DMS79 (cell line): ENCODE measurements at places on chromosomes 3 and 15.

GRCh38 chr15:84772467-84772866, 24.1 kb downstream of the ZNF592 start:
- DNase-seq, result no peak

- no peak for DNase-seq
Observed at GRCh38 chr3:127690106-127690505, 17.4 kb downstream of the ABTB1 start.

- no peak for DNase-seq
Observed at GRCh38 chr3:18011387-18011786, 269.0 kb upstream of the TBC1D5 start.

DNA sequence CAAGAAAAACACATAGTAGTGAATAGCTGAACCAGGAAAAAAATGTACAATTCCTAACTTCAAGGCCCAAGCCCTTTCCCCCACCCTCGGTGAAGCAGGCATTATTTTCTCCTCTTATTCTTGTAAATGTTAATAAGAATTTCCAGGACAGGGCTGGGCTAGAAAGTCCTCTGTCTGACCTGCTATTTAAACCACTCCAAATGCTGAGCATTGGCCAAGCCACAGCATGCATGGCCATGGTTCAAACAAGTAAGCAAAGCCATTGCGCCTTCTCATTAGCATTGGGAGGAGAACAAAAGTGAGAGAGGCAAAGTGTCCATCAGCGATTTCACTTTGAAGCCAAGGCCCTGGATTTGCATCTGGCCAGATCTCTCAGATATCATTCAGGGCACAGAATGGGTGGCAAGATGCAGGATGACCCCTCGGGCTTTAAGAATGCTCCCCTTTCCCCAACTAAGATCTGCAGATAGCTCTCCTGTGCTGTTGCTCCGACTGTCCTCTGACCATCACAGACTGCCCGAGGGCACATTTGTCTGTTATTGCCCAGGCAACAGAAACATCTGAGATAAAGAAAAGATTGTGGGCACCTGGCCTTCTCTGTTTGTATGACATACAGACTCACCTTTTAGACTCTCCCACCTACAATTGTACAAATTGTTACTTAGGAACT, 46.3 kb downstream of the CEMIP start:
- DNase-seq, result no peak

GRCh38 chr3:55283441-55283925, 203.6 kb downstream of the WNT5A start:
- DNase-seq, result no peak

GRCh38 chr3:180802837-180803236, 109.6 kb upstream of the FXR1 start:
- DNase-seq, result no peak

DNA sequence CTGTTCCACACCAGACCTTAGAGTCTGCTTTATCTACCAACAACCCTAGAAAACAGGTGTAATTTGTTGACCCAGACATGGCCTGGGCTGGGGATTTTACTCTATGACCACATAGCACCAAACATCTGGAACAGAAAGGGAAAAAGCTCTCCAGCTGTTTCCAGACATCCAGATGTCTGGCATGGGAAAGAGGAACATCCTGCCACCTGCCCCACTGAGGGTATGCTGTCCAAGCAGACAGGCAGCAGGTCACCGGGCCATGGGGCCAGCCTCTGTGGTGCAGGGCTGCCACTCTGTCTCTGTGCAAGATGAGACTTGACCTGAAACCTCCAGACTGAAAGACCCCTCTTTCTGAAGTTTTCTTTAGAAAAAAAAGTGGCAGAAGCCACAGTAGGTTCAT, 359.3 kb upstream of the ICE2 start:
- no peak for DNase-seq

DNA sequence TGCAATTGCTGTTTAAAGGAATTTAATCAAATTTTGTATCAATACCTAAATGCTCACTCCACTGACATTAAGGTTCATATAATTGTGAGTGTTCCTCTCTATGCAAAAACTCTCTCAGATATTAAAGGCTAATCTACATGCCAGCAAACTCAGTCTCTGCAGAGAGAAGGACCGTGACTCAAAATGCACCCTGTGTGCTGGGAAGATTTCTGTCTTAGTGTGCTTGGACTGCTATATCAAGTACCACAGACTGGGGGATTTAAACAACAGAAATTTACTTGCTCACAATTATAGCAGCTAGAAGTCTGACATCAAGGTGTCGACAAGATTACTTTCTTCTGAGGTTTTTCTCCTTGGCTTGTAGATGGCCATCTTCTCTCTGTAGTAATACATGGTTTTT, 18.6 kb upstream of the PFN2 start:
- no peak for DNase-seq

- peak; percentile 41 for DNase-seq
Observed at GRCh38 chr15:41513506-41514227, at the start of gene LTK. TSS of gene LTK (minus strand) at chr15:41513827. CDS start at chr15:41513709, 118 bp downstream.

- no peak for DNase-seq
Observed at GRCh38 chr3:69385123-69385722, 665 bp downstream of the FRMD4B start.

- peak; percentile 38 for DNase-seq
Observed at GRCh38 chr3:42544492-42545283, 37.1 kb downstream of the SEC22C start.

DNA sequence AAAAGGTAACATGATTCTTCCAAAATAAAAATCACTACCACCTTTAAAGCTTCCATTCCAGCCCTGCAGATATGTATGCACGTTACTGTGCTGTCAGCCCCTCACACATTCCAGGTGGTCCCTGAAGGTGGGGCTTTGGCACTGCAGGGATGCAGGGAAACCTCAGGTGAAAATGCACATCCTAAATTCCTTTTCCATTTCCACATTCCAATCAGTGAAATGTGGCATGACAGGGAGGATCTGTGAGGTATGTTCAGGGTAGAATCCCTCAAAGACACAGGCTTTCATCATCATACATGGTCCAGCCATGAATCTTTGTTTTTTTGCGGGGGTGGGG, 45.3 kb downstream of the CCR4 start:
- no peak for DNase-seq

GRCh38 chr15:36428102-36428845, 151.2 kb upstream of the CDIN1 start:
- no peak for DNase-seq

GRCh38 chr3:129942296-129942695, 32.2 kb upstream of the TRH start:
- DNase-seq, result peak; percentile 27

- DNase-seq, result no peak
Observed at GRCh38 chr3:183188895-183189462, 26.4 kb upstream of the LAMP3 start.

DNA sequence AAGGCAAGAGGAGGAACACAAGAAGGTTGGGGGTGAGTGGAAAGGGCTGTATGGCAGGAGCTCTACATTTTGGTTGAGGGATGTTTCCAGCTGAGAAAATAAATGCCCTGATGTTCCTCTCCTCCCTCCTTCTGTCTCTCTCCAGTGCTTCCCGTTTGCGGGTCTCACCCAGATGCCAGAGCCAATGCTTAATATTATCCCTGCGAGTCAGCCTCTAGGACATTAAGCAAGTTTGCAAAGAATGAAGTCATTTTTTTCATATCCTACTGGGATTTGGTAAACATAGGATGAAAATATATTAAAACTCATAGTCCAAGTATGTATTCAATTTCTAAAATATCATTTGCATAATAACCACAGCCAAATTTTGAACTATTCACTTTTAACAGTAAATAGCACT, 295.9 kb downstream of the CADM2 start:
- no peak for DNase-seq

DNA sequence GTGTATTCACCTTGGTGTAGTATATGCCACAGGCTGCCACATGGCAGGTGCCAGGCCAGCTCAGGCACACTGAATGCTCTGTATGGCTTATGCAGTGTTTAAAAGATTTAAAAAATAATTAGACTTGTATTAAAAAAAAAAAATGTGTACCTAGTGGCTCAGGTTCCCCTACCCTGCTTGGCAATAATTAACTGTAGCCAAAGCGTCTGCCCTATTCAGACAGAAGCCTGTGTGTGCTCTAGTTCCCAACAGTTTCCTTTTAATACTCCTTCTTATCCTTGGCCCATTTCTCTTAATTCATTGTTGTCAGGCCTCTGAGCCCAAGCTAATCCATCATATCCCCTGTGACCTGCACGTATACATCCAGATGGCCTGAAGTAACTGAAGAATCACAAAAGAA, 752.2 kb upstream of the CFAP20DC start:
- DNase-seq, result no peak

GRCh38 chr15:80098341-80098740, 38.9 kb downstream of the ZFAND6 start:
- no peak for DNase-seq

DNA sequence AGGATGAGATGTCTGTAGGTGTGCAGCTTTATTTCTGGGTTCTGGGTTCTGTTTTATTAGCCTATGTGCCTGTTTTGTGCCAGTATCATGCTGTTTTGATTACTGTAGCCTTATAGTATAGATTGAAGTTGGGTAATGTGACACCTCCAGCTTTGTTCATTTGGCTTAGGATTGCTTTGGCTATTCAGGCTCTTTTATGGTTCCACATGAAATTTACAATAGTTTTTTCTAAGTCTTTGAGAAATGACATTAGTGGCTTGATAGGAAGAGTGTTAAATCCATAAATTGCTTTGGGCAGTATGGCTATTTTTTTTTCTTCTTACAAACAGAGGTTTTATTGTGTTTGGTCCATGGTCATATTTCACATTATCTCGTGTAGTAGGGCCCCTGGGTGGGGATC, 285.8 kb upstream of the GADL1 start:
- no peak for DNase-seq

GRCh38 chr15:77470235-77470634, 49.5 kb downstream of the HMG20A start:
- DNase-seq, result no peak

GRCh38 chr15:46956456-46956855, 760.8 kb upstream of the SEMA6D start:
- DNase-seq, result no peak

DNA sequence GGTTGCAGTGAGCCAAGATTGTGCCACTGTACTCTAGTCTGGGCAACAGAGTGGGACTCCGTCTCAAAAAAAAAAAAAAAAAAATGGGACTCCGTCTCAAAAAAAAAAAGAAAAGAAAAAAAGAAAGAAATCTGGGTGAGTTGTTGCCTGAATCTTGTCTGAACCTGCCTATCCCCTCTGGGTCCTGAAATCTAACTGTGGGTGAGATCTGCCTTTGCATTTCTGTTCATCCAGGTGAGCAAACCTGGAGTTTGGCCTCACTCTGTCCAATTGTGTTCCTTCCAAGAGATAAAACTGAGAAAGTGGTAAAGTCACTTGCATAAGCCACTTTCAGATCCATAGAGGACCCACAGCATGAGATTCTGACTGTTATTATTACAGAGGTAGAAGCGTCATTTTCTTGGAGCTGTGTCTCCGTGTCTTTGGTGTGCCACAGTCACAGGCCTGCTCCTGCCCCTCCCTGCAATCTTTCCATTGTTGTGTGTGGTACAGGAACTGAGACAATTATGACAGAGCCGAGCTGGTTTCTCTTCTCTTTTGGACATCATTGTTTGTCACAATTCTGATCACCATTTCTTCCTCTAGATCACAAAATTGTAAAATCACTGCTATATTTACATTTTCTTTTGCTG, 235.9 kb downstream of the LPP start:
- no peak for DNase-seq

- DNase-seq, result no peak
Observed at GRCh38 chr15:52106641-52107040, 5.9 kb downstream of the BCL2L10 start.

DNA sequence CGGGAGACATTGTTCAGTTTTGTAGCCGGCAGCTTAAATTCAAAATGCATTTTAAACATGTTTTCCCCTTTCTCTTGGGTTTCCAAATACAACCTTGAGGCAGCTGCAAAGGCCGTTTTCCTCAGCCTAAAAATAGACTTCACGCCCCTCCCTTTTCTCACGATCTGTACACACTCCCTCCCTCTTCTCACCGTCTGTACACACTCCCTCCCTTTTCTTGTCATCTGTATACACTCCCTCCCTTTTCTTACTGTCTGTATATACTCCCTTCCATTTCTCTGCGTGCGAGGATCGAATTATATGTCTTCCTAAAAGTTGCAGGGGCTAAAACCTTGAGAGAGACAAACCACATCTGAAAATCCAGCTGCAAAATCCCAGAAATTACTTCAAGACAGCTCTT, 8.9 kb downstream of the MUC4 start:
- no peak for DNase-seq

DNA sequence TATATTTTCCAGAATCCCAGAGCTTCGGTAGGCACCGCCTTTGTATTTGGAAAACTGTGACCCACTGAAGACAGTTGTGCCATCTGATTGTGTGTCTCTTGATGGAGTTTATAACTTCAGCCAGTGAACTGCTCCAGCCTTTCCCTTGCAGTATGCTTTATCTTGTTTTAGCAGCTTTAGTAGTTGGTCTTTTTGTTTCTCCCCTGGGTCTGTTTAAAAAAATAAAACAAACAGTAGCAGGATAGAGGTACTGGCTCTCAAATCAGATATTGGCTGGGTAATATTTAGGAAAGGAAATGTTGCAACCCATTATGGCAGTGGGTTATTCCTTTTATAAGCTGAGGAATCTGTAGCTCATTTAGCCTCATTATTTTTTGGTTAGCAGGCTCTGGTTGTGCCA, 151.5 kb upstream of the BFSP2 start:
- DNase-seq, result no peak

DNA sequence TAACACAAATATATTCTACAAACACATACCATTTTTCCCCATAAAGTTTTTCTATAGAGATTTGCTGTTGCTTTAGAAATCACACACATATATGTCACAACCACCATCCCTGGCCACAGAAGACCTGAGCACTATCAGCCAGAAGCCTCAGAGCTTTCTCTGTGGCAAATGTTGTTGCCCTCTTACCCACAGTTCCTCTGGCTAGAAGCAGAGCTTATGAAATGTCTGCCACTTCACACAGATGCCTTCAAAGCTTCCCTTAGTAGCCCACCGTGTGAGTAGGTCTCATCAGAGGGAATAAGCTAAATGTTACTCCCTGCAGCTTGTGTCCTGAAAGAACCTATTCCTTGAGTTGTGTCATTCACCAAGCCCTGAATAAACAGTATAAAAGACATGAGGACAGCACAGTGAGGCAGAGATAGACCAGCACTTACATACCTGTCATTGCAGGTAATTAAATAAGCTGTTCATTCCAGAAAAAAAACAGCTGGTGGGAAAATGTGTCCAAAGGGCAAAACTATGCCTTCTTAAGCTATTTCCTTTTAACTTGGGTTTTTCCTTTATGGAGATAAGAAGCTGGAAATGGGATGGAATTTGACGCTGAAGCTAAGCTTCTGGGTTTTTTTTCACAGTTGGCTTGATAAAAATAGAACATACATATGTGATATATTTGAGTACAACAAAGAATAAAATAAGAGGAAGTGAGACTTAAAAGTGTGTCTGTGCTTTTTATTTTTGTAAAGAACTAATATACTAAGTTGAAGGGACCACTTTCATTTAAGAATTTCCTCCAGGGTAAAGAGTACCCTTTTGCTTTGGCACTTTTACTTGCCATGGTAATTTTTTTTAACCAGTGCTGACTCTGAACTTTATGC, 391.4 kb downstream of the KCNH8 start:
- no peak for DNase-seq

GRCh38 chr3:65946438-65946837, 92.3 kb downstream of the MAGI1 start:
- no peak for DNase-seq
